GM23338 (cell line): ENCODE measurements at places on chromosomes 2 and 18. TPM values are rescaled to one million over a fixed set of nuclear protein-coding genes. Genes with fewer than 3 reads are reported as not detected.

Gene TIMM21
- 33.0 and 49.2 TPM in 2 replicates for total RNA-seq

Gene TEX44
- total RNA-seq: not detected in 2 replicates

Gene DSC2
- total RNA-seq: 20.4 and 23.6 TPM in 2 replicates

Gene MSTN
- 0.21 TPM in 1 of 2 replicates, not detected in the other for total RNA-seq

Gene NT5C1B
- not detected in 2 replicates for total RNA-seq

Gene ALK
- total RNA-seq: 0.16 and 0.35 TPM in 2 replicates

Gene LRP1B
- 0.89 and 0.97 TPM in 2 replicates for total RNA-seq

Gene OBSL1
- 164 and 207 TPM in 2 replicates for total RNA-seq

Gene GPR45
- 0.21 and 0.23 TPM in 2 replicates for total RNA-seq

Gene SH3BP4
- total RNA-seq: 50.9 and 57.6 TPM in 2 replicates

Gene ASPRV1
- total RNA-seq: 0.82 and 1.4 TPM in 2 replicates

Gene PKDCC
- 32.8 and 44.8 TPM in 2 replicates for total RNA-seq

Gene DLGAP1
- 48.5 and 59.5 TPM in 2 replicates for total RNA-seq

Gene PRKD3
- 50.9 and 77.0 TPM in 2 replicates for total RNA-seq

Gene POTEC
- not detected in 2 replicates for total RNA-seq

Gene SCN9A
- total RNA-seq: 8.8 and 10.5 TPM in 2 replicates

Gene ING5
- total RNA-seq: 42.5 and 49.5 TPM in 2 replicates

Gene TRIB2
- total RNA-seq: 86.6 and 109 TPM in 2 replicates

Gene CARF
- total RNA-seq: 1.6 and 3.3 TPM in 2 replicates

Gene POTEJ
- total RNA-seq: 0.63 TPM in 1 of 2 replicates, not detected in the other

Gene CRYBA2
- total RNA-seq: not detected in 2 replicates

Gene CRYGC
- not detected in 2 replicates for total RNA-seq

Gene DSC3
- 2.1 and 3.7 TPM in 2 replicates for total RNA-seq

Gene ITGA4
- 2.4 and 4.6 TPM in 2 replicates for total RNA-seq

Gene DYNC2LI1
- total RNA-seq: 5.7 and 8.4 TPM in 2 replicates

Gene FZD7
- 404 and 435 TPM in 2 replicates for total RNA-seq

Gene RFX8
- 0.19 and 1.5 TPM in 2 replicates for total RNA-seq

Gene ASB18
- total RNA-seq: not detected in 2 replicates

Gene EML6
- 1.1 and 6.2 TPM in 2 replicates for total RNA-seq

Gene UNC80
- 0.47 and 1.5 TPM in 2 replicates for total RNA-seq

Gene RNF125
- 29.2 and 34.8 TPM in 2 replicates for total RNA-seq

Gene WDR12
- total RNA-seq: 98.1 and 118 TPM in 2 replicates

Gene GALNT3
- total RNA-seq: 17.1 and 38.1 TPM in 2 replicates

Gene CAPN14
- total RNA-seq: 0.54 TPM in 1 of 2 replicates, not detected in the other

Gene NFU1
- 27.5 and 39.9 TPM in 2 replicates for total RNA-seq

Gene CRYGD
- 3.0 and 3.4 TPM in 2 replicates for total RNA-seq

Gene OTX1
- total RNA-seq: 0.74 and 1.3 TPM in 2 replicates

Gene BOLL
- total RNA-seq: 0.04 TPM in 1 of 2 replicates, not detected in the other

Gene TMEM200C
- total RNA-seq: 4.5 and 6.1 TPM in 2 replicates

Gene ITGB6
- total RNA-seq: not detected in 2 replicates

Gene IL36RN
- total RNA-seq: not detected in 2 replicates

Gene FAM110C
- 20.9 and 24.8 TPM in 2 replicates for total RNA-seq

Gene ESPNL
- total RNA-seq: 3.1 and 4.3 TPM in 2 replicates

Gene PIKFYVE
- 41.1 and 48.0 TPM in 2 replicates for total RNA-seq

Gene SH3RF3
- total RNA-seq: 0.63 and 1.2 TPM in 2 replicates

Gene APOB
- total RNA-seq: 0.56 and 0.62 TPM in 2 replicates

Gene SERPINB2
- total RNA-seq: not detected in 2 replicates

Gene NT5DC4
- not detected in 2 replicates for total RNA-seq

Gene M1AP
- 5.2 and 12.1 TPM in 2 replicates for total RNA-seq

Gene DNER
- 7.1 and 8.8 TPM in 2 replicates for total RNA-seq

Gene ANKAR
- 3.0 and 4.5 TPM in 2 replicates for total RNA-seq

Gene MLPH
- 15.7 and 16.5 TPM in 2 replicates for total RNA-seq

Gene SOX11
- total RNA-seq: 26.3 and 26.5 TPM in 2 replicates

Gene PGAP1
- total RNA-seq: 26.5 and 28.7 TPM in 2 replicates

Gene RAB1A
- total RNA-seq: 93.6 and 94.8 TPM in 2 replicates
